SK-N-SH treated with all-trans-retinoic acid at 6 μM for 48 hours (cell line): ENCODE measurements at places on chromosomes 2 and 18.
A peak's percentile ranks its signal among the peaks of the same experiment; 100 is the strongest.

DNA sequence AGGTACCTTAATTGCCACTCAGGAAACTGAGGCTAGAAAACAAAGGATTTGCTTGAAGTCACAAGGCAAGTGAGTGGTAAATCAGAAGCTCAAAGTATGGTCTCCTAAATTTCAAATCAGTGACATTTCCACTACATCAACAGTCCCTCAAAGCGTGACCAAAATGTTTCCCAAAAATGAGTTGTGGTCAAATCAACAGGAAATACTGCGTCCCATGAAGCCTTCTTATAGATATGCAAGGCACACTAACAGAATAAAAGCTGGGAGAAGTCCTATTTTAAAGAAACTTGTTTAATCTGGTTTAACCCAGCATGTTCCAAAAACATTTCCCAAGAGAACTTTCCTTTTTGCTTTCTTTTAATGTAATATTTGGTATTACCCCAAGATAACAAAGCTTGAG is 249.4 kb downstream of the EXOC6B start:
- ATAC-seq = no peak

DNA sequence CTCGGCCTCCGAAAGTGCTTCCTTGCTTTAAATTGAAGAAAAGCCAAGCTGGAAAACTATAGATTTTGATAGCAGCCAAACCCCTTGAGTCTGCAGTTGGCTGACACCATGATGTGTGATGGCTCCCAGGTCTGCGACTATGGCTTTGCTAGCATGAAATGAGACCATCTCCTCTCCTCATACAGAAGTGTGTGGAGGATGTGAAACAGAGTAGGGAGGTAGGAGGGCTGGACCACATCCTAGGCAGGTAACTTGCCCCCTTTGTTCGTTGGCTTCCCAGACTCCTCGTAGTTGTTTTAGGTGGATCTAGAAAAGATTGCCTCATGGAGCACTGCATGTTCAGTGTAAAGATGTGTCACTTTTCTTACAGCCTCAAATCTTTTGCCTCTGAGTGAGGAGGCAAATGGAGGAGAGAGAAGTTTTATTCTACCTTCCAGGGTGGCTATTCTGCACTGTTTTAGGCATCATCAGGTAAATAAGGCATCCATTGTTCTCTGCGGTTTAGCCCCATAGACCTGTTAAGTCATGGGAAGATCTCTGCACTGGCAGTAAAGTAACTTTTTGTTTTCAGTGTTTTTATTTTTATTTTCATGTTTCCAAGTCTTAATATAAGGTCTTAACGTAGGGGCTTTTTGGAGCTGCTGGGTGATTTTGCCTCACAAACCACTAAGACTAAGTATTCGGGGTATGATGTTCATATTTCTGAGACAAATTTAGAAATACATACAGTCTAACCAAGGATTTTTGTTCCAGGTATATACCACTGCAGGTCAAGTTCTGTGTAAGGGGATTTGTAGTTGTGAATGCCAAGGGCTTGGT is 40.1 kb downstream of the MGAT5 start:
- no peak for ATAC-seq

DNA sequence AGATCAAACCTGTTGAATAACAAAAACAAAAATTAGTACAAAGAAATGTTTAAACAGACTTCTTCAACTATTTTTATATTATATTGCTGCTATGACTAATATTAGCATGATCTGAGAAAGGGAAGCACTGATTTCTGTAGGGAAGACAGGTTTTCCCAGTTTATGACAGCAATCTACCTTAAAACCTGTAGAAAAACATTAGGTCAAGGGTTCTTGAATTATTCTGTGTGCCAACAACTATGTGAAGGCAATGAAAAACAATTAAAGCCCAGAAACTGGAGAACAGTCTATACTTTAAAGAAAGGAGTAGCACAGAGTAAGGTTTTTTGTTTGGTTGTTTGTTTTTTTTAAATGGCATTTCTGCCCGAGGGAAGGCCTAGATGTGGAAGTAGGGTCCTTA is 23.3 kb downstream of the PUM2 start:
- no peak for ATAC-seq

DNA sequence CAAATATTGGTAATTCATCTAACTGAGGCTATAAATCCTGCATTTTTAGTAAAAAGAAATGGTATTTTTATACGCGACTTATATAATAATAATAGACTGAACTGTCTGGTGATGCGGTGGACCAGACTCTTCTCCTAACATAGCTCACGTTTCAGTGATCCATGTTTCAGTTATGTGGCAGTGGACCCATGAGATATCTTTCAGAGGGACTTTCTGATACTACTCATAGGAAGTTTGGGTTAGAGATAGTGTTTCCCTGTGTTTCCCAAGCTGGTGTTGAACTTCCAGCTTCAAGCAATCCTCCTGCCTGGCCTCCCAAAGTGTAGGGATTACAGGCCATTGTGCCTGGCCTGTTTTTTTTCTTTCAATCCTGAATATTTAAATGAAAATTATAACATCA is 59.2 kb downstream of the KCTD1 start:
- no peak for ATAC-seq

DNA sequence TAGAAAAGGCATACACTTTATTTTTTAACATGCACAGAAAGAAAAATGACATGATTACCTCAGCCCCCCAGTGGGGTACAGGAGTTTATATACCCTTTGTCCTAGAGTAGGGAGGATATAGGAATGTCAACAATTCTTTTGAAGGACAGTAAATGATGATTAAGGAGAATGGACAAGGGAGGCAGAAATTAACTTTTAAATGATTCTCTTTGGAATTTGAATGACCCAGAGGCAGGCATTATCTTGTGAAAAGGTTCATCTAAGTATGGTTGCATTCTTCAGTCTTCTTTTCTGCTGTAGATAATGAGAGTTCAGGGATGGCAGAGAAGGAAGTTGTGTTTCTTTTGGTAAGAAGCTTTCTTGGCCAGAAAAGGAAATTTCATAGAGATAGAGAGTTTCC is 971.3 kb downstream of the CNTNAP5 start:
- no peak for ATAC-seq

DNA sequence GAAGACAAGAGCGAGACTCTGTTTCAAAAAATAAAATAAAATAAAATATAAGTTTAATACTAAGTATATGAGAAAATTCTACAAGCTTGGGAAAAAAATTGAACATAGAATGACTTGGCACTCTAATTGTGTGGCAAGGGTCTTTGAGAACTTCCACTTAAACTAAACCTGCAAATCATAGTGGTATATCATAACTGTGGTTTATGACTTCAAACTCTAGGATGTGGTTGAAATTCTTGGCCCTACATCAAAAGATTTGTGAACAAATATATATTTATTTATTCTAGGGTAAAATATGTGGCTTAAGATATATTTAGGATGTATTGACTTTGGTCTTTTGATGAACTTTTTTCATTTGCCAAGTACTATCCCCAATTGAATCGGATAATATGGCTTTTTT is 3.1 kb upstream of the FAM171B start:
- no peak for ATAC-seq

- ATAC-seq = no peak
Measured at GRCh38 chr2:23801396-23801795, 125.5 kb downstream of the ATAD2B start.

DNA sequence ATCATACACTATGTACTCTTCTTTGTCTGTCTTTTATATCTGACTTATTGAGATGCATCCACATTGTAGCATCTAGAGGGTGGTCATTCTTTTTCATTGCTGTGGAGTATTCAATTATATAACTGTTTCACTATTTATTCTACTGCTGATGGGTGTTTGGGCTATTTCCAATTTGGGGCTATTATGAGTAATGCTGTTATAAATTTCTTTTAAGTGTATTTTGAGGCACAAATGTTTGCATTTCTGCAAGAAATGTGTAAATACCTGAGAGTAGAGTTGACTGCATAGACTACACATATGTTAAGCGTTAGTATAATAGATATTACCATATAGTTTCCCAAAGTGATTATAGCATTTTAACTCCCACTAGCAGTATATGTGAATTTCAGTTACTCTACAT is 26.9 kb upstream of the PPP1R1C start:
- ATAC-seq = no peak

DNA sequence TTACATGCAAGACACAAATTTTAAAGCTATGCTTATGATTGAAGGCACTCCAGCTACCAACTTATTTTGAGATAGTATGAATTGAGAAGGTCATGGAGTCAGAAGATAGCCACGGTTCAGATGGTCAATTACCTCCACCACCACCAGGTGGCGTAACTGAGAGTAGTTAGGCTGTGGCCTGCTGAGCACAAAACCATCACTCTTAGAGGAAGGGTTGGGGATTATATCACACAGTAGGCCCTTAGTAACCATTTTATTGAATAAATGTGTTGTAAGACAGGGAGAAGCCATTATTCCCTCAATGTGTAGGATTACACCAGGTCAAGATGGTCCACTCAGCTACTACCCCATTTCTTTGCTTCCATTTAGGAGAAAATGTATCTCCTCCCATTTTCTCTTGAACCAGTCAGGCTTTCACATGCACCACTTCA is 18.8 kb downstream of the KLHL41 start:
- peak; percentile 91 for ATAC-seq

DNA sequence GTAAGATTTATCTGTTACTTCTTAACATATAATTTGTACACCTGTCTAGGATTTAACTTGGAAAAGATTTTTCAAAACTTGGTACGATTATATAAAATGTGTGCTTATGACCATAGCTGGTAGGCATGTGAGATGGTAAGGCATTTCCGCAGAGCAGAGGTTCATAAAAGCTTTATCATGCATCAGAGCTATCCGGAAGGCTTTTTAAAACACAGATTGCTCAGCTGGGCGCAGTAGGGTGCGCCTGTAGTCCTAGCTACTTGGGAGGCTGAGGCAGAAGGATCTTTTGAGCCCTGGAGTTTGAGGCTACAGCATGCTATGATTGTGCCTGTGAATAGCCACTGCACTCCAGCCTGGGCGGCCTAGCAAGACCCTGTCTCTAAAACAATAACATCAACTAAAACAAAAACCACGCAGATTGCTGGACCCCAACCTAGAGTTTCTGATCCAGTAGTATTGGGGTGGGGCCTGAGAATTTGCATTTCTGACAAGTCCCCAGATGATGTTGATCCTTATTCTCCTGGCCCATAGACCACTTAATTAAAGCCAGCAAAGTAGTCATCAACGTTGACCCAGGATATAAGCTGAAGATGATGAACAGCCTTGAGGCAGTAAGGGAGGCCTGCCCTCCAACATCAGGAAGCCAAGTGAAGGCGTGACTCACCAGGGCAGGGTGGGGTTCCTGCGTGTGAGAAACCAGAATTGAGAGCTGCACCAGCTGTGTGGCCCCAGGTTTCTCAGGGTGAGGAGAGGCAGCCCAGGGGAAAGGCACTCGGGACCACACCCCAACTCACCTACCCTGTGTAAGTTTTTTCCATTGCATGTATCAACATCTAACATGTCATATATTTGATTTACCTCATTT is 21.6 kb upstream of the SLC20A1 start:
- no peak for ATAC-seq

DNA sequence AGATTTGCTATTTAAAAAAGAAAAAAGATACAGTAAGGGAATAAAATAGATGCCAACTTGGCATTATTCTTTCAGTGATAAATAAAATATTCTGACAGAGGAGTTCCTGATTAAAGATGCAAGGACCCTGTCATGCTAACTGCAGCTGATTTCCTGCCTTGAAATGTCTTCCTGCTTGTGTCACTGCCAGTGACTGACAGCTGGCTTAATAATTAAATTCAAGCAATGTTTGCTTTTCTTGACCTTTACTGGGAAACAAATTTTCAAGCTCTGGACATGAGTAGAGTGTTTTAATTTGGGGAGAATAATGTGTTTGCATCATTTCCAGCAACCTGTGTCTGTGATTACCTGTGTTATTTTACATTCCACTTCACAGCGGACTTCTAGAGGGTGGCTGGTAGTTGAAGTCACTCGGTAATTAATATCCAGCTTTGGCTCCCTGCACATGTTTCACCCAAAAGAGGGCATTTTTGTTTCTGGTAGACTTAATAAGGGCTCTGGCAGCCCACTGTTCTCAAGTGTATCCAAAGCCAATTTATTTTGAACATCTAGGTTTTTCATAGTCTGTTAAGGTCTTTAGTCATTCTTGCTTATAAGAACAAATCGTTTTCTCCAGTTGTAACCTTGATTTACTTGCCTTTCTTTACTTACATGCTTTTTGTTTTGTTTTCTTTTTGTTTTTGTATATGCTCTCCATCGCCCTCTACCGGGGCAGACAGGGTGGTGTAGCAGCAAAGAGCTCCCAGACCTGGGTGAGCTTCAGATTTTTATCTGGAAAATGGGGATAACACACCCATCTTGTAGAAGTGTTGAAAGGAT is 48.5 kb upstream of the PROKR1 start:
- peak; percentile 85 for ATAC-seq

GRCh38 chr2:77458216-77458615 is 64.0 kb downstream of the LRRTM4 start:
- no peak for ATAC-seq

DNA sequence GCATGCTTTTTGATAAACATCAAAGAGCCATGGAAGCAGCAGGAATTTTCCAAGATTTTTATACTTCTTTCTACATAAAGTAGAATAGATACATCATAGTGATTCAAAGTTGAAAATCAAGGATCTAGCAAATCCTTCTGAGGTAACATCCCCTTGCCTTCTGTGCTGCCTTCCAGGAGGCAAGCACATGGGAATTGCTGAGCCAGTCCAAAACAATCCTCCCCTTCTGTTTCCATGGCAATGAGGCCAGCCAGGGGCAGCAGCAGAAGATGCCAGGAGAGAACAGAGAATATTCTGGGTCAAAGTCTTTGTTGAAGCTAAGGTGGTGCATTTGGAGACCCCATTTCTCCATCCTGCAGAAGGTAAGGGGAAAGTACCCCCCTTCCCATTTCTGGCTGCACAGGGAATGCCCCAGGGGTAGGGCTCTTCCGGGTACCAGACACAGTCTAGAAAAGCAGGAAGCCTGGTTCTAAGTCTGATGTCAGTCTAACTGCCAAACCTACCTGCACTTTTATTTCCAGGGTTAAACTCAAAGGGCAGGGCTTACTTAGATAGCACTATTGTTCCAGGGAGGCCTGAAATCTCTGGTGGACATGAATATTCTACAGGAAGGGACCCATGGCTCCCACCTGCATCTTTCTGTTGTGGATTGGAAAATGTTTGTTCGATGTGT is 22.1 kb downstream of the CENPA start:
- peak; percentile 75 for ATAC-seq

DNA sequence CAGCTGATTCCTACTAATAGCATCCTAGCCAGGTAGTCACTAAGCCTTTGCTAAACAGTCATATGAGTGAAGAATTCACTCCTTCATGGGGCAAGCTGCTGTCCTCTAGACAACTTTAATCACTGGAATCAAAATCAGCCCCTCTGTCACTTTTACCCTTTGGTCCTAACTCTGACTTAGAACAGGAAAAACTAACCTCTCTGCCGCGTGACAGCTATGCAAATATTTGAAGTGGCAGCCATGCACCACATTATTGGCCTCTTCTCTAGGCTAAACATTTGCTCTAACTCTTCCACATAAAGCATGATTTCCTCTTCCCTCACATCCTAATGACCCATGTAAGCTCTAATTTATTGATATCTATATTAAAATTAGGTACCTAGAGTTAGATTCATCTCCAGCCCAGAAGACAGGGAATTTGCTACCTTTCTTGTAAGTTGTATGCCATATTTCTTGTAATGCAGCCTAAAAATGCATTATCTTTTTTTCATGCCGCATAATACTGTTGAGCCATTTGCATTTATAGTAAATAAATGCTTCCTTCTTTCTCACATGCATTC is 12.8 kb upstream of the ONECUT2 start:
- ATAC-seq = no peak

GRCh38 chr2:65357095-65357958 is 75.1 kb downstream of the SPRED2 start:
- no peak for ATAC-seq

- ATAC-seq = peak; percentile 81
Measured at GRCh38 chr2:164910101-164910899, 45.0 kb downstream of the SLC38A11 start.

GRCh38 chr2:218289639-218290315 is 2.5 kb downstream of the TMBIM1 start:
- no peak for ATAC-seq

- ATAC-seq = no peak
Measured at GRCh38 chr2:239259603-239260298, 141.1 kb downstream of the HDAC4 start.
